ENCODE measurements at places on chromosomes 6 and 20. TPM values are rescaled to one million over a fixed set of nuclear protein-coding genes. Genes with fewer than 3 reads are reported as not detected.

The KIAA1755 gene
- polyA plus RNA-seq, result not detected

DNA sequence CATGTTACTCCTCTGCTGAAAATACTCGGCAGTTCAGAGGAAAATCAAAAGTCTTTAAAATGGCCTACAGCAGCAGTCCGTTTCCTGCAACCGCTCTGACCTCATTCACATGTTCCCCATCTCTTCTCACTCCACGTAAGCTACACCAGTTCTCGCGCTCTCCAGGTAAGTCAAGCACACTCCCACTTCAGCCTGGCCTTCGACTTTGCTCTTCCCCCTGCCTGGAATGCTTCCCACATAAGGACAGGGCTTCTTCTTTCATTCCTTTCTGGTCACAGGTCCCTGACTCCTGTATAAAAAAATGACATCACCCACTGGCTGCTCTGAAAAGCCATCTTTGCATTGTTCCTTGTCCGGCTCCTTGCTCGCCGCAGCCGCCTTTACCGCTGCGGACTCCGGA is 42.7 kb downstream of the MGME1 start:
- no peak overlapping the region for H3K27ac ChIP-seq
- H3K36me3 ChIP-seq, result no peaks in the 10 kb centered on the region
- H3K27me3 ChIP-seq, result no peaks in the 10 kb centered on the region
- no peaks in the 10 kb centered on the region for H3K4me1 ChIP-seq

GRCh38 chr6:157763904-157764177 is 59.2 kb upstream of the SNX9 start:
- H3K4me3 ChIP-seq, result peak overlapping the region; percentile 45
- peak overlapping the region; percentile 92 for H3K27ac ChIP-seq
- DNase-seq, result no peak
- no peaks in the 10 kb centered on the region for H3K36me3 ChIP-seq
- H3K27me3 ChIP-seq, result no peaks in the 10 kb centered on the region

DNA sequence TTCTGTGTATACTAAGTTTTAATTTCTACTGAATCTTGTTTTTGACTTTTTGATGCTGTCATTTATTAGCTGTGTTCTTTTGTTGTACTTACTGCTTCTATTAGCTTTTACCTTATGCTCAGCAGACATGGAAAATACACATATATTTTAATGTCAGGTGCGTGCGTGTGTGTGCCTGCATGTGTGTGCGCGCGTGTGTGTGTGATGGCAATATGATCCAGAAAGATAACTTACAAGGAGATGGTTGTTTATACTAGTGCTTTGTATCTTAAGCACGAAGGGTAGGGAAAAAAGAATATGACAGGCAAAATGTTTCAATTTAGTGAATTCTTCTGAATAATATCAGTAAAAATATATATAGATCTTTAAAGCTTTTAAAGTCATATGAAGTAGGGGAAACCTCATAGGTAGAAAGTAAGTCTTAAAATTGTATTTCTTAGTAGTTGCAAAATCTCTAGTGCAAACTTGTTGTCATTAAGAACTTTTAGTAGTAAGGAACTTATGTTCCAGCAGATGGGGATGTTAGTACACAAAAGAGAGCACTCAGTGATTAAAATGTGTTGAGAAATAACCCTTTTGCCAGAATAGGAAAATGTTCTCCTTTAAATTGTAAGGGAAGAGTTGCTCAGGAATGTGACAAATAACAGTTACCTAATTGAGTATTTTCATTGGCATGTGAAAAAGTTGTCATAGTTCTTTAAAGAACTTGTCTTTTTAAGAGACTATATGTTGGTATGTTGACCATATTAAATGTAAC is 13.2 kb downstream of the QKI start:
- peak; percentile 47 for DNase-seq
- H3K27ac ChIP-seq, result no peak overlapping the region
- H3K4me3 ChIP-seq, result no peak overlapping the region
- H3K4me1 ChIP-seq, result peaks cover 15% of the 10 kb centered on the region

- no peaks in the 10 kb centered on the region for H3K4me1 ChIP-seq
- no peak for DNase-seq
- H3K4me3 ChIP-seq, result no peak overlapping the region
- H3K27me3 ChIP-seq, result no peaks in the 10 kb centered on the region
- no peak overlapping the region for H3K27ac ChIP-seq
Observed at GRCh38 chr6:10552270-10552810, 31.2 kb downstream of the GCNT2 start.

Data from CD14-positive monocyte (primary cell).